Activated T-cell treated with anti-CD3 and anti-CD28 coated beads, Interleukin-2, amount 50 U/mL, for 24 hours (primary cell): ENCODE measurements at places on chromosomes 12 and 14.

DNA sequence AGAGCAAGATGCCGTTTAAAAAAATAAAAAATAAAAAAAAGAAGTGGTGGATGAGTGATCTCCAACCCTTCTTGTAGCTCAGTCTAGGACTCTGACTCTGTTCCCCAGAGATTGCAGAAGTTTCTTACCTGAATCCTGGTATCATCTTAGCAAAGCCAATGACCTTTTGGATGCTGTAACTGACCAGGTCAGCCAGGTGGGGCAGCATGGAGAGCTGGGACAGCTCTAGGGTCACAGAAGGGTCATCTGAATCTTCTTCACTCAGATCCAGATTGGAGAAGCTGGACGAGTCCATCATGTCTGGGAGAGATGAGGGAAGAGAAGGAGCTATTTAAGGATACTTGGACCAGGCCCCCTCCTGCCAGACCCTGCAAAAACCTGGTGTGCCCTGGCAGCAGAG, 35.8 kb upstream of the HDAC7 start:
- DNase-seq: peak; percentile 23

GRCh38 chr14:41482861-41483260, 123.8 kb upstream of the LRFN5 start:
- no peak for DNase-seq

- no peak for DNase-seq
These were observed 155.2 kb downstream of the TTC7B start for GRCh38 chr14:90660865-90661570.

DNA sequence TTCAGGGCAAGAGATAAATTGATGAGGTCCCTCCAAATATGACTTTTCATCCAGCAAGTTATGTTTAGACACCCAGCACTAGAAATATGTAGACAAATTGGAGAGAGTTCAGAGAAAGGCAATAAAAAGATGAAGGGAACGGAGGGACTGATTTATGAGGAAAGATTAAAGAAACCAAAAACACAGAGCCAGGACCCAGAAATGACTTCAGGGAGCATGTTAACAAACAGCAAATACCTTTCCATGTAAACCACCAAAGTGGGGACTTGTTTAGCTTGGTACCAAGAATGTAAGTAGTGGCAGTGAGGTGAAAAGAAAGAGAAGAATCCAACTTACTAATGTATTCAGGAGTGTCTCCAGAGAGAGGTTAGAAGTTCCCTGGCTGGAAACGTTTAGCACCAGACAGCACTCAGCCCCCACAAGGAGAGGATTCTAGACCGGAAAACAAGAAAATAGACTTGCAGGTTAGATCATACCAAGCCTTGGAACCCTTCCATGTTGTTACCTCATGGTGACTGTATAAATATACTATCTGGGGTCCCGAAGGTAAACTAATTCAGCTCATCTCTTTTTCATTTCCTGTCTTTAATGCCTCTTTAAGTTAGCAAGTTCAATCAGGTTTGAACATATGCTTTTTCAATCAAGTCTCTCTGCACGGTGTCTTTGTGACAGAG, 79.2 kb downstream of the TBC1D30 start:
- DNase-seq: no peak

DNA sequence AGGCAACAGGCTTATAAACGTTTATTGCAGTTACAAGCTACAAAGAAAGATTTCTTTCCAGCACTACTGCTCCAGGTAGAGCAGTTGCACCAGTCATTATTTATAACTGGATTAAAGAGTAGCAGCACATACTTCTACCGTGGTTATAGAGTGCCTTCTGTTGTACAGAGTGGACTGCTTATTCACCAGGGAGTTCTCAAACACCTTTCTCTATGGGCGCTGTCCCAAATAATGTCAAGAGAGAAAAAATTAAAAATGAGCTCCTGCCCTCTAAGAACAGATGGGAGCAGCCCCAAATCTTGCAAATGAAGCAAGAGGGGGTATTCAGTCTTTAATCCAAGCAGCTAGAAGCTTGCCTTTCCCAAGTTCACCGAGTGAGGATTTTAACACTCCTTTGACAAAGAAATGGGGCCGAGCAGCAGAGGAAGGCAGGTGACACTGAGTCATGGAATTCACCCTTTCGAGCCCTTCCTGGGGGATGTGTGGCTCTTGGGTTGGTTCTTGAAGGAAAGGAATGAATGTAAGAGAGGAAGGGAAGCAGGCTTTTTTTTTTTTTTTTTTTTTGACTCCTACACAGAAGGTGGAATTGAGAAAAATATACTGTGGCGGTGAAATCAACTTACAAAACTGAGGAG, 181.2 kb downstream of the PRKCH start:
- DNase-seq: no peak
